ENCODE measurements at places on chromosomes 1 and 21. TPM values are rescaled to one million over a fixed set of nuclear protein-coding genes. Genes with fewer than 3 reads are reported as not detected.
A peak's percentile ranks its signal among the peaks of the same experiment; 100 is the strongest.

DNA sequence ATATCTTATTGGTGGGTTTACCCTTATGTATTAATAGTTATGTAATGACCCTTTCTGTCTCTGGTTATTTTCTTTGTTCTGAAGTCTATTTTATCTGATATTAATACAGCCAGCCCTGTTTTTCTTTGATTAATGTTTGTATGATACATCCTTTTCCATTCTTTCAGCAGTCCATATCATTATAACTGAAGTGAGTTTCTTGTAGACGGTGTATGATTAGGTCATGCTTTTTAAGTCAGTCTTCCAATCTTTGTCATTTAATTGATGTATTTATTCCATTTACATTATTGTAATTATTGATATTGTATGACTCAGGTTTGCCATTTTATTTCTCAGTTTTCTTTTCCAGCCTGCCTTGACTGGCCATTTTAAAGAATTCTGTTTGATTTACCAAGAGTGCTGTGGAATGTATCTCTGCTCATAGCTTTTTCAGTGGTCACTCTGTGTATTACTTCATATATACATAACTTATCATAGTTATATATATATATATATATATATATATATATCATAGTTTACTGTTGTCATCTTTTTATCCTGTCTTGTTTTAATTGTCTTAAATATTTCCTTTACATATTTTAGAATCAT is 10.5 kb downstream of the RAB4A start:
- H3K4me3 ChIP-seq: no peak overlapping the region
- H3K27ac ChIP-seq: no peak overlapping the region
- no peak for DNase-seq
- H3K4me1 ChIP-seq: peaks cover 2% of the 10 kb centered on the region

DNA sequence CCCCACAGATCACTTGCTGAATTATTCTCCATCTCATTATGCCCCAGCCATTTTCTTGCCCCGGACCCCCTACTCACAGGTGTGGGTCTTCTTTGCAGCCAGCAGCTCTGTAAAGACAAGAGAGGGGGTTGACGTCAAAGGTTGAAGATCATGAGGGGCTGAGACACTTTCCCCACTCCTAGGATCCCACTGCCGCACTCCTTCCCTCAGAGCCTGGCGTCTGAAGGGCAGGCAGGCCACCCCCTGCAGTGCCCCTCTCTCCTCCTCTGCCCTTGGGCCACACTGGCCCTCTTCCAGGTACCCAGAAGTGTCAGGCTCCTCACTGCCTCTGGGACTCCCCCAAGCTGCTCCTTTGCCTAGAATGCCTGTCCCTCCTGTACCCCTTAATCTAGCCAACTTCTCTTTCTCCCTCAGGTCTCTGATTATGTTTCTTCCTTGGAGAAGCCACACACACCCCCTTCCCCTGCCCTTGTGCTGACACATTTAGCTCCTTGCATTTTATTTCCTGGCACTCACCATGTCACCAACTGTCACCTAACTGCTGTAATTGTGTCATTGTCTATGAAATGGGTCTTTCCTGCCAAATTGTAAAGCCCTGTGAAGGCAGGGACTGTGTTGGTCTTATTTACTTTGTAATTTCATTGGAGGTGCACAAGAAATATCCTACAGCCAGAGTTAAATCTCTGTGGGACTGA is 2.1 kb downstream of the RORC start:
- no peaks in the 10 kb centered on the region for H3K4me1 ChIP-seq
- DNase-seq: no peak
- no peak overlapping the region for H3K27ac ChIP-seq
- no peaks in the 10 kb centered on the region for H3K27me3 ChIP-seq

The RAB7B gene
- total RNA-seq: 11.4 TPM

The FMO5 gene
- 5.8 TPM for total RNA-seq

The PLPPR4 gene
- total RNA-seq: 3.8 TPM

GRCh38 chr1:171142416-171143385 is 42.4 kb upstream of the FMO2 start:
- no peak overlapping the region for H3K4me3 ChIP-seq
- H3K36me3 ChIP-seq: peaks cover 1% of the 10 kb centered on the region
- peak overlapping the region; percentile 95 for H3K27ac ChIP-seq
- DNase-seq: no peak
- H3K4me1 ChIP-seq: peaks cover 3% of the 10 kb centered on the region
- H3K27me3 ChIP-seq: no peaks in the 10 kb centered on the region

- H3K4me1 ChIP-seq: no peaks in the 10 kb centered on the region
- no peak for DNase-seq
- no peak overlapping the region for H3K27ac ChIP-seq
Measured at GRCh38 chr1:3153197-3153596, 84.2 kb downstream of the PRDM16 start.

DNA sequence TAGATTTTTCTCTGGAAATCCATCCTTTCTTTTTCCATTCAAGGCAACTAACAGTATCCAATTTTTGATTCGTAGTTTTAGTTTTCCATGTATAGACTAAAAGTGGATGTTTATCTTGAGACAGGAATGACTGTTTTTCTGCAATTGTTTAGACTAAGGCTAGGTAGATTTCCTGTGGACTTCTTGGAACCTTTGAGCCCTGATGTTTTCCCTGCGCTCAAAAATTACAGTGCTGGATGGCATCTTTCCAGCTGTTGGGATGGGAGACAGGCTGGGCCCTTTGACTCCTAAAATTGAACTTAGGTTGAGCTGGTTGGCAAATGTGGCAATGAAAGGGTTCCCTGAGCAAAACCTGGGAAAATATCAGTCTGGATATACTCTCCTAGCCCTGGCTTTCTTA is 180.4 kb downstream of the DHRS3 start:
- no peaks in the 10 kb centered on the region for H3K36me3 ChIP-seq
- H3K4me1 ChIP-seq: peaks cover 2% of the 10 kb centered on the region
- no peak overlapping the region for H3K4me3 ChIP-seq
- H3K27ac ChIP-seq: peak overlapping the region; percentile 38
- H3K27me3 ChIP-seq: no peaks in the 10 kb centered on the region
- DNase-seq: no peak

The APOBEC4 gene
- total RNA-seq: not detected

- no peaks in the 10 kb centered on the region for H3K4me1 ChIP-seq
- DNase-seq: no peak
- no peak overlapping the region for H3K4me3 ChIP-seq
- no peaks in the 10 kb centered on the region for H3K27me3 ChIP-seq
- H3K36me3 ChIP-seq: no peaks in the 10 kb centered on the region
Measured at GRCh38 chr1:34358636-34359035, 181.9 kb downstream of the C1orf94 start.

The PTGFR gene
- total RNA-seq: 3.9 TPM

GRCh38 chr1:153880962-153881361 is 41.8 kb downstream of the GATAD2B start:
- no peaks in the 10 kb centered on the region for H3K27me3 ChIP-seq
- H3K4me3 ChIP-seq: no peak overlapping the region
- H3K36me3 ChIP-seq: no peaks in the 10 kb centered on the region
- H3K27ac ChIP-seq: no peak overlapping the region

The KRTAP21-2 gene
- not detected for total RNA-seq

- no peaks in the 10 kb centered on the region for H3K4me1 ChIP-seq
- no peak for DNase-seq
- no peak overlapping the region for H3K4me3 ChIP-seq
- no peaks in the 10 kb centered on the region for H3K27me3 ChIP-seq
Measured at GRCh38 chr1:116534014-116534739, 36.6 kb downstream of the CD58 start.

DNA sequence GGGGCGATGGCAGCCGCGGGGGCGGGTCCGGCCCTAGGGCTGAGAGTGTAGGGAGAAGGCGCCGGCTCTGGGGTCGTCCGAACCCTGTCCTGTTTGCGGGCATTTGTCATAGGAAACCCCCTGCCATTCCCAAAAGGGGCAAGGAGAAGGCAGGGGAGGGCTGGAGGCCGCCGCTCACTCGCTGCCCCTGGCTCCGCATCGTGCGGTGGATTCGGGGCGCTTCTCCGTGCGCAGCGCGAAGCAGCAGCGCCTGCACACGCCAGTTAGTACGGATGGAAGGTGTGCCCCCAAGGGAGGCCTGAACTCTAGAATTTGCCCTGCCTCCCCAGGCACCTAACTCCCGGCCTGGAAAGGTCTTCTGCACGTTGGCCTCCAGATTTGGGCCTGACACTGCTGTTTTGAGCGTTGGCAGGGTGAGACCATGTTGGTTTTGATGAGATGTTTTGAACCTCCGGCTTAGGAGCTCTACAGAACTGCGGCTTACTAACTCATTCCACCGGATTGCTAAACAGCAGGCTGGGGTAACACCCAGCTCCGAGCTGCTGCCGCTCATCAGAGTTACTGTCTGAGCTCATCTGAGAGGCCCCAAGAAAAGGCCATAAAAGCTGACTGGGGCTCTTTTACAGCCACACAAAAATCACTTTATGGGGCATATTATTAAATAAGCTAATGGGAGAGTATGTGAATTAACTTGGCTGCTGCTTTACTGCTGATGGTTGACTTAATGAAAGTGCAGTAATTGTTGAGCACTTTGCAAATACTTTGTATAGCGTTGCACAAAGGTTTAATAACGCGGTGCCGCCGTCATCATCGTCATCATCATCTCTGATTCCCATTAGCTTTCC is 987 bp downstream of the GPR137B start:
- no peaks in the 10 kb centered on the region for H3K36me3 ChIP-seq
- no peaks in the 10 kb centered on the region for H3K4me1 ChIP-seq
- no peak for DNase-seq
- no peak overlapping the region for H3K27ac ChIP-seq
- peak overlapping the region; percentile 77 for H3K4me3 ChIP-seq
- peaks cover 2% of the 10 kb centered on the region for H3K27me3 ChIP-seq

DNA sequence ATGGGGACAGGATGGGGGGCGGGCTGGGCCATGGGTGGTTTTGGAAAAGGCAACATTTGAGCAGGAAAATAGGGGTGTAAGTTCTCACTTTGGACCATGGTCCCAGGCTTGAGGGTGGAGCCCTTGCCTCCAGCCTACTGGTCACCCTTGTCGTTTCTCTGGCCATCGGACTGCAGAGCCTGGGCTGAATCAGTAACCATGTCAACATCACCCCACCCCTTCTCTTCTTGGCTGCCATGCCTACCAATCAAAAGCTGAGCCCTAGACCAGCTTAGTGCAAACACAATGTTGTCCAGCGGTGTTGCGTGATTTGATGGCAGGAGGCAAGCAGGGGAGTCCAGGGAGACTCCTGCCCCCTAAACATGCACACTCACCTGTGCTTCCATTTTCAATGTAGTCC is 231.0 kb upstream of the KAZN start:
- DNase-seq: no peak
- no peaks in the 10 kb centered on the region for H3K36me3 ChIP-seq
- H3K27ac ChIP-seq: no peak overlapping the region

The CACHD1 gene
- 7.7 TPM for total RNA-seq

The UBE2U gene
- total RNA-seq: not detected

The RPAP2 gene
- 31.3 TPM for total RNA-seq

The CCDC18 gene
- total RNA-seq: 5.9 TPM

The TDRD5 gene
- not detected for total RNA-seq

DNA sequence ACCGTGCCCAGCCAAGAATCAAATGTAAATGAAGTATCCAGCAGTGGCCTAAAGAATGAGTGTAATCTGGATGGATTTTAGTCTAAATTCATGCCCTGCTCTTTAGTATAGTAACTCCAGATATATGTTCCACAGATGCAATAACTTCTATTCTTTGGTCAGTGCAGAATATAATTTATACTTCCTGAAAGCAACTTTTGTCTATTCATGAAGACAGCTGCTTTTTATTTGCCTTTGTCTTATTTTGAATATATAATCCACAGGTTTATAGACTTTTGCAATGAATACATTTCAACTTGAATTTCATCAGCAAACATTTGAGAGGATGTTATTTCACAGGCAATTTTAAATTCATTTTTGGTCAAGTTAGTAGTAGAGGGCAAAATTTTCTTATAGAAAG is 54.4 kb downstream of the CDC42BPA start:
- no peak overlapping the region for H3K4me3 ChIP-seq
- no peak for DNase-seq
- H3K27me3 ChIP-seq: no peaks in the 10 kb centered on the region
- H3K27ac ChIP-seq: no peak overlapping the region

- no peak for DNase-seq
- no peaks in the 10 kb centered on the region for H3K27me3 ChIP-seq
- no peak overlapping the region for H3K27ac ChIP-seq
- H3K4me1 ChIP-seq: no peaks in the 10 kb centered on the region
Measured at GRCh38 chr1:178238722-178239510, 145.0 kb downstream of the RASAL2 start.

The HENMT1 gene
- 3.0 TPM for total RNA-seq

DNA sequence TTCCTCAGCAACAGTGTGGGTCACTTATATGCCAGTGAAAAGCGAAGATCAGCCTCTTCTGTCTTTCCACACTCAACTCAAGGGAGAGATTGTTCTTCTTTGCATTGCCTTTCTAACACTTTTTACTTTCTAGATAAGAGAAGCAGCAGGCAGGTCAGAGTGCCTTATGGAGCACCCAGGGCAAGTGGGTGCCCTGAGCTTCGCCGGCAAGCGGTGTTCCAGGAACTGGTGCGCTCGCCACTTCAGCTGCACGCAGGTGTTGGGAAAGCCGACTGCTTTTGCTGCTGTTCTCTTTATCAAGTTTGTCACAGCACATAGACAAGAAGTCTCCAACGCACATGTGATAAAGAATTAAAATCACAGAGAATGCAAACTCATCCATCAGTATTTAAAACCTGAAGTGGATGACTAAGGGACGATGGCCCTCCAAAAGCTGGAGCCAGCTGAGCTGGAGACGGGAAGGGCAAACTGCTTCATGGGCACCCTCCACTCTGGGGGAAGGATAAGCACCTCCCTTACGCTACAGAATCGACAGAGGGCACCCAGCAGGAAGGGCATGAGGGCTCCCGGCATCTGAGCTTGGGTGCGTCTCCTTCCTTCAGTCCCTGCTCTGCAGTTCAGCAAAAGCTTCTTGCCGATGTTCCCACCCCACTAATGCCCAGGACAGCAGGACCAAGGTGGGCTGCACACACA is 20.7 kb downstream of the UBE2G2 start:
- no peaks in the 10 kb centered on the region for H3K4me1 ChIP-seq
- no peak overlapping the region for H3K27ac ChIP-seq
- no peaks in the 10 kb centered on the region for H3K27me3 ChIP-seq
- no peaks in the 10 kb centered on the region for H3K36me3 ChIP-seq
- no peak for DNase-seq
- H3K4me3 ChIP-seq: no peak overlapping the region

The LCE2C gene
- not detected for total RNA-seq

The NPHS2 gene
- total RNA-seq: not detected

- peak overlapping the region; percentile 29 for H3K27ac ChIP-seq
- no peaks in the 10 kb centered on the region for H3K27me3 ChIP-seq
- H3K36me3 ChIP-seq: no peaks in the 10 kb centered on the region
- H3K4me1 ChIP-seq: peaks cover 10% of the 10 kb centered on the region
Measured at GRCh38 chr21:28768753-28769152, 223.9 kb downstream of the LTN1 start.

- H3K36me3 ChIP-seq: peaks cover 8% of the 10 kb centered on the region
- no peak for DNase-seq
- no peak overlapping the region for H3K4me3 ChIP-seq
- no peaks in the 10 kb centered on the region for H3K4me1 ChIP-seq
Measured at GRCh38 chr21:44774972-44775371, 26.6 kb downstream of the UBE2G2 start.

The NEGR1 gene
- 26.7 TPM for total RNA-seq
